Activated CD4-positive, alpha-beta memory T cell treated with anti-CD3 and anti-CD28 coated beads for 36 hours (primary cell): ENCODE measurements at places on chromosomes 1 and 21. TPM values are rescaled to one million over a fixed set of nuclear protein-coding genes. Genes with fewer than 3 reads are reported as not detected.

DNA sequence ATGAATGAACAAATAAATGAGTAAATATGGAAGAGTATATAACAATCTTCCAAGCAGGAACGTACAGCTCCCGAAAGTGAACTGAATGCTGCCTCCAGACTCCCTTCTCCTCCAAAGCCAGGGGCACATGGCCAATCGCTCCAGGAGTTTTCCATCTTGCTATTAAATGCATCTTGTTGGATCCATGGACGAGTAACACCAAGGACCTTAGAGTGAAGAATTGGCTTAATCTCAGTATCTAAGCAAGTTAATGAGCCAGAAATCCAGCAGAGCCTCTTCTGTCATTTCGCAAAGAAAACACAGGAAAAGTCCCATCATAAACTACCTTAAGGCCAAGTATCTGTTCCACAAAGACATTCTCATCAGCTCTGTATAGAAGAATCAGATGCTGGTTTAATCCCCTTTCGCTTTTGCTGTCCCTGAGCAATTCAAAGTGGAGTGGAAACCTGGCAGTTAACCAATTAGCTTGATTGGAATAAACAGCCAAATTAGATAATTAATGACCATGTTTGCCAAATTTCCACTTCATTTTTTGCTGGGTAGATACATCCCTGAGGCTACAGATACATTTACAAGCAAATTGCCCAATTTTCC is 116.0 kb downstream of the MIS18A start:
- no peak overlapping the region for H3K27ac ChIP-seq
- no peak for DNase-seq
- H3K4me3 ChIP-seq, result no peak overlapping the region

GRCh38 chr21:30072496-30072895 is 94.1 kb downstream of the CLDN17 start:
- peaks cover 4% of the 10 kb centered on the region for H3K27me3 ChIP-seq
- H3K36me3 ChIP-seq, result no peaks in the 10 kb centered on the region
- DNase-seq, result no peak

- DNase-seq, result no peak
- H3K4me1 ChIP-seq, result no peaks in the 10 kb centered on the region
- H3K36me3 ChIP-seq, result no peaks in the 10 kb centered on the region
These were observed 19.8 kb upstream of the SLC2A1 start for GRCh38 chr1:42978317-42979035.

DNA sequence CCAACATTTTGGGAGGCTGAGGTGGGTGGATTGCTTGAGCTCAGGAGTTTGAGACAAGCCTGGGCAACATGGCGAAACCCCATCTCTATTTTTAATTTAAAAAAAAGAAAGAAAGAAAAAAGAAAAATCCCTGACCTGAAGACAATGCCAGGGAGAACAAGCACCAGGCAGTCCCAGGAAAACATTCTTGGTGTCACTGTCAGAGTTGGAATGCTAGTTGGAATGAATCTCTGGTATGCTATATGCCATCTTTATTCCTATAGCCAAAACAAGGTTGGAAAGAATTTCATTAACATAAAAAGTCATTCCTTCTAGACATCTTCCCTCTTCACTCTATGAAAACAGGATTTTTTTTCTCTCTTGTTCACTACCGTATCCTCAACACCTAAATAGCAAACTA is 2.8 kb downstream of the DNAJC8 start:
- H3K27ac ChIP-seq, result no peak overlapping the region
- peaks cover 19% of the 10 kb centered on the region for H3K36me3 ChIP-seq
- DNase-seq, result no peak
- H3K27me3 ChIP-seq, result no peaks in the 10 kb centered on the region

ANKRD34A gene
- total RNA-seq, result 4.7 TPM

TRAF3IP3 gene
- total RNA-seq, result 212 TPM

KIAA1614 gene
- not detected for total RNA-seq

TESK2 gene
- total RNA-seq, result 6.0 TPM
